ENCODE measurements at places on chromosomes 6 and 20.

- DNase-seq, result no peak
These were observed 148.2 kb downstream of the BMP7 start for GRCh38 chr20:57118107-57118769.

- DNase-seq, result no peak
These were observed at the start of gene C6orf15 for GRCh38 chr6:31112478-31112877. C6orf15 (minus strand) TSS chr6:31112575; CDS start chr6:31112555, 20 bp downstream.

GRCh38 chr20:33697129-33697528, 10.9 kb upstream of the E2F1 start:
- DNase-seq, result no peak

DNA sequence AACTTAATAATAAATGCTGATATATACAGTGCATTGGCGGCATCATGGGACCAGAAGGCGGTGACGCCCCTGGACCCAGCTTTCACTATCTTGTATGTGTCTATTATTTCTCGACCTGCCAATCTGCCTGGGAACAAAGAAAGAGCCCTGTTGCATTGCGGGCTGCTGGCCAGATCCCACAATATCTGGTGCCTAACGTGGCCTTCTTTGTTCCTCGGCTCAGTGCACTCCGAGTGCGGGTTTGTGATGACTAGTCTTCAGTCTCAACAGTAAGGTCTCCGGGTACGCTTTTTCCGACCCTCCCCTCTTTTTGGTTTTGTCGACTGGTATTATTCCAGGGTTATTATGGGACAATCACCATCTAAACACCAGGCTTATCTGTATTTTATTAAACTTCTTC, 291.5 kb downstream of the TBC1D32 start:
- DNase-seq, result no peak

Measured in GF-D8 (cell line).